ENCODE measurements at places on chromosomes 12 and 14. TPM values are rescaled to one million over a fixed set of nuclear protein-coding genes. Genes with fewer than 3 reads are reported as not detected.
A peak's percentile ranks its signal among the peaks of the same experiment; 100 is the strongest.

GRCh38 chr14:50967790-50968189 lies 23.5 kb upstream of the PYGL start:
- DNase-seq = no peak

DNA sequence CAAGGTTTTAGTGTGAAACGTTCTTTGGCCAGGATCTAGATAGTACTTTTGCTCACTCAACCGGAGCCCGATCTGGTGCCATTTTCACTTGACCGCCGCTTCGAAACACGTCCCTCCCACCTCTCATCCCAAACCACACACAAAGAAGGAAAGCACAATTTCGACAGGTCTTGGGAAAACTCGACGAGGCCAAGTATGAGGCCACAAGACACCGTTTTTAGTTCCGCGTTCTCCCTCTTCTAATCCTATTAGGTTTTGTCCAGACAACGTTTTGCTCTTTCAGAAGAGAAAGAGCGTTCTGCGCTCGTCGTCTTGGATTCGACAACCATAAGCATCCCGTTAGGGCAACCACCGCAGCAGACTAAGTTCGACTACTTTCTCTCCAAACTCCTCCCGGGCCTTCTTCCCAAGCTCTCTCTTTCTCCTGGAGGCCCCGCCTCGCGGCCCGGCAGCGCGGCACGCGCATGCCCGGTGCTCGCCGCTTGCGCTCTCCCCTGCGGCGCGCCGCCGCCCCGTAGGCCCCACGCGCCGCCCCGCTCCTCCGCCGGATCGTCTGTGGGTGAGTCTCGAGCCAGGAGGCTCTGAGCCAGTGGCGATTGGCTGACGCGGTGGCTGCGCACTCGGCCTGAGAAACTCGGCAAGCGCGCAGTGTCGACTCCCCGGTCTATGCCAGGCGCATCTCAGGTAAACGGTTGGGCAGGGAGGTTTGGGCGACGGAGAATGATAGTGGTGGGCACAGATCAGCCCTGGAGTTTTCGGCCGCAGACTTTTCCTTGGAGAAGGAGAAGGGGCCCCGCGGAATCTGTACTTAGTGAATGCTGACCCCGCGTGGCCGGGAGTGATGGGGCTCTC lies at the start of gene MIPOL1:
TSS of gene MIPOL1 (plus strand) at position 517 of the 852 bp plus-strand sequence. CDS start 49,952 bp downstream, outside the sequence.
- peak; percentile 81 for DNase-seq

DNA sequence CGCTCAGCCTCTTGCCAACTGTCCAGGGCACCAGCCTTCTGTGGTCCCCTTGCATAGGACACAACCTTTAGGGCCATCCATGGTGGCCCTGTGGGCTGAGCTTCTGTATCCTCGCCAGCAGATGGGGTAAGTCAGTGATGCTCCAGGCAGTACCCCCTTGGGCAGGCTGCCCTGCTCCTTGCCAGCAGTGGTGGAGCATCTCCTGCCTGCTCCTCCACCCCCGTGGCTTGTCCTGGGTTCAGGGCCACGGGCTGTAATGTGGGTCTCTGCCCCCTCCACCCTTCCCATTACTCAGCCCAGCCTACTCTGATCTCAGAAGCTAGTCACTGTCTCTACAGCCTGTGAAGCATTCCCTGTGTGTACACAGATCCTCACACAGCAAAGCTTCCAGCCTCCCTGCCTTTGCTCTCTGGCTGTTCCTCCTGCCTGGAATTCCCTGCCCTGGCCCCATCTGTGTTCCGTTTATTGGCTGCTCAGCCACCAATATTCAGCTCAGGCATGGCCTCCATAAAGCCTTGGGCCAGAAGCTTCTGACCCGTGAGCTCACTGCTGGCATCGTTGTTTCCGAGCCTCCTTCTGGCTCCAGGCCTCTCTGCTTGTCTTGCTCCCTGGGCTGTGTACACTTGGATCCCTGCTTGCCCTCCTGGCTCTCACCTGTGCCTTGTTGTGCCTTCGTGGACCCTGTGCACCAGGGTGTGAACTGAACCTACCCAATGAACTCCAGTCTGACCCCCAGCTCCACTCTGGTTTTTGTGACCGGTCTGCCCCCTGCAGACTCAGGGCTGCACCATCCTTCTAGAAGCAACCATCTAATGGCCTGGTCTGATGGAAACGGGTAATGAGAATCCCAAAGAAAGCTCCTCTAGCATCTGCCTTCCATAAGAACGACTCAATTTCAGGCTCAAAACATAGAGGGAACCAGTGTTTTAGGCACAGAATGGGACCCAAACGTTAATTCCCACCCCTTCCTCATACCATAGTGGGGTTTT lies 177.0 kb upstream of the PRMT8 start:
- DNase-seq = no peak

DNA sequence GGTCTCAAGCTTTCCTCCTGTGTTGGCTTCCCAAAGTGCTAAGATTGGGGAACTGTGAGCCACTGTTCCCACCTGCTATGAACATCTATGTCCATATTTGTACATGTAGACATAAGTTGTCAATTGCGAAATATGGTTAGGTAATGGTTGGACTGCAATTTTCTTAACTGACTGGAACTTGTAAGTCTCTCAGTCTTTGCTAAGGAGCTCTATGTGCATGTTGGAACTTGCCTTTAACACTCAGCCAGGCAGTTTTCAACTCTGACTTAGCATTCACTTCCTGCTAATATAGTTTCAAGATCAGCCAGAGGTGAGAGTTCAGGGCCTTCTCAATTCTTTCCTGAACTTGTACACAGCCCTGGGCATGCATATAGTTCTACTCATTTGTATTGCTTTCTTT lies 44.5 kb upstream of the EEA1 start:
- no peak for DNase-seq

GRCh38 chr12:26195250-26195640 lies at the start of gene SSPN:
SSPN (plus strand) TSS chr12:26195573; CDS start chr12:26195673, 100 bp downstream.
- peak; percentile 82 for DNase-seq

- DNase-seq = no peak
Measured at GRCh38 chr12:11795913-11796459, 146.5 kb downstream of the ETV6 start.

LTA4H gene
- total RNA-seq = 64.0 TPM

- DNase-seq = no peak
Measured at GRCh38 chr14:87756661-87757060, 236.3 kb downstream of the GALC start.

DNA sequence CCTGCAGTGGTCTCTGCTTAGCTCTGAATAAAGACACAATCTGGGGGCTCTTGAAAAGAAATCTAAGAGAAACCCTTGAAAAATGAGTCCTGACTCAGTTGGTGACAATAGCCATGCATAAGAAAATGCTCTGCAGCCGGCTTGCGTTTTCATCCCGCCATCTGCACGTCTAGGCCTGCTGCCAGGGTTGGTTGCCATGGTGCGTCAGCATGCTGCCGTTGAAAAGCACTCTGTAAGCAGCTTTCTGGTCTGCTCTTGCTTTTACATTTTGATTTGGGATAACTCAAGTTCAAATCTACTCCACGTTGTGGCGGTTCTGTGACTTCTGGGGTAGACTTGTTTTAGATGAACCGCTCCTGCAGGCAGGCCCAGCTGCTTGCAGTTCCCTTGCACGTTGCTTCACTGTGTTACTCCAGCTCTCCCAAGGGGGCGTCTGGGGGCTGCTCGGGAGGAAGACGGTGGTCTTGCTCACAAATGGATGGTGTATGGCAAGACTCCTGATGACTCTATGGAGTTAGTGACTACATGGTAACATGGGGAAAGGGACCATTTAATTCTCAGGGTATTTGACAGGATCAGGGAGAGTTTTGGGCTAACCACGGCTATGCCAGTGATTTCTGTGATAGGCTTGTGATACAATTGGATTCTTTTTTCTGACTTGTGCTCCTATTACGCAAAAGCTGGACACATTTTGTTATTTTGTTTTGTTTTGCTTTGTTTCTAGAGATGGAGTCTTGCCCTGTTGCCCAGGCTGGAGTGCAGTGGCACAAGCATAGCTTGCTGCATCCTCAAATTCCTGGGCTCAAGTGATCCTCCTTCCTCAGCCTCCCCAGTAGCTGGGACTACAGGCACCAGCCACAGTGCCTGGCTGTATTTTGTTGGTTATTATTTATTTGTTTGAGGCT lies 15.8 kb downstream of the WNT5B start:
- peak; percentile 68 for DNase-seq

- no peak for DNase-seq
Measured at GRCh38 chr12:22799503-22799902, 174.5 kb downstream of the ETNK1 start.

DNA sequence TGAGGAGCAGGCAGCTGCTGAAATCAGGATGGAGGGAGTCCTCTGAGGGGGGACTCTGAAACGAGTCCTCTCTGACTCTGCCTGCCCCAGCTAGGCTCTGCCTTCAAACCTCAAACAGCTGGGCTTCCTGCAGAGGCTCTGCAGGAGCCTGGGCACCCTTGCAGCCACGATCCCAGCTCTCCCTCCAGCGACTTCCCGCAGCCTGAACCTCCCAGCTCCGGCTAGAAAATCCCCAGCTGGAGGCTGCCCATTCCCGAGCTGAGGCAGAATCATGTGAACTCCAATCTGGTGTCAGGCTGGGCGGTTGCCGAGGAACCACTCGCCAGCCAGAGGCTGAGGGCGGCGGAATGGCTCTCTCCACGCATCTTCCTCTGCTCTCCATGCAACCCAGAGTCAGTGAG lies at the start of gene GPR68:
TSS of gene GPR68 (minus strand) at position 204 of the 401 bp plus-strand sequence. CDS start 9,654 bp downstream, outside the sequence.
- no peak for DNase-seq

DNA sequence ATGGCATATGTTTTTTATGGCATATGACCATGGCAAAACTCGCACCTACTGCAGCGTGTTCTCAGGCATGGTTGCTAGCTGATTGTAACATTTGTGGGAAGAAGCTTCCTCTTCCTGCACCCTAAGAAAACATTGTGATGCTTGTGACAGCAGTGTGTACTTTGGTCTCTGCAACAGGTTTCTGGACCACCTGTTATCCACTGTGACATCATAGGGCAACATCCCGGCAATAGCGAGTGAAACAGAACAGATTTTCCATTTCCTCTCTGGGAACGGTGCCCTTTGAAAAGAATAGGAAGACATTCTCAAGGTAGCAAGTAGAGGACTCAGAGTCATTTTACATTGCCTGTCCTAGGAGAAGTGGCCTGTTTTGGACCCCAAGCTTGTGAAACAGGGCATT lies 135.4 kb upstream of the TRHDE start:
- DNase-seq = no peak

OAS2 gene
- 27.5 TPM for total RNA-seq

DNA sequence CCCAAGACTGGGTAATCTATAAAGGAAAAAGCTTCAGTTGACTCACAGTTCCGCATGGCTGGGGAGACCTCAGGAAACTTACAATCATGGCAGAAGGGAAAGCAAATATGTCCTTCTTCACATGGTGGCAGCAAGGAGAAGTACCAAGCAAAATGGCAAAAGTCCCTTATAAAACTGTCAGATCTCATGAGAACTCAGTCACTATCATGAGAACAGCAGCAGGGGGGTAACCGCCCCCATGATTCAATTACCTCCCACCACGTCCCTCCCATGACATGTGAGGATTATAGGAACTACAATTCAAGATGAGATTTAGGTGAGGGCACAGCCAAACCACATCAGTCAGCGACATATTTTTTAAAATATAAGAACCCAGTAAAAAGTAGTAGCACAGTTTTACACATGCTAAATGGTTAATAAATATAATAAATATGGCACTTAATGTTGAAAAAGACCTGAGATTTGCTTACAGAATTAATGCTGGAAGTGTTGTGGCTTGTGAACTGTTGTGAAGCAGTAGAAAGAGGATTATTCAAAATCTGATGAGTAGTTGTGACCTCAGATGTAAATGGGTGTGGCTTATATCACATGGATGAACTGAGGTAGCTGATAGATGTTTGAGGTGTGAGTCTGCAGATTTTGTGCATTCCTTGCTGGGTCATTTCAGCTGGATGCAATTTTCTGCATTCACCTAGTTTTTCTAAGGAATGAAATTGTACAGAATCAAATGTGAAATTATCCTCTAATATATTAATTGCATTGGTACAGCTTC lies 46.9 kb upstream of the CHPT1 start:
- no peak for DNase-seq

DNA sequence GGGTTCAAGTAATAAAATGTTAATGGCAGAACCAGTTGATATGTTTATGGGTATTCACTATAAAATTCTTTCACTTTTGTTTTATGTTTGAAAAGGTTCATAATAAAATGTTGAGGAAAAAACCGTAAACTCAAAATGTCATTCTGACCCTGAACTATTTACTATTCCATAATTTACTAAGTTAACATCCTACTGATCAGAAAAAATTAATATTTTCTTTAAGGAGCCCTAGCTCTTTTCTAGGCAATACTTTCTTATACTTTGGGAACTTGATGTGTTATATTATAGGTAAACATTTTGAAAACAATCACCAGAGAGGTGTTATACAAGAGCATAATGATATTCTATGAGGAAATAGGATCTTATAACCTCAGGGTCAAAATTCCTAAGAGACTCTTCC lies 334.6 kb downstream of the ZFP36L1 start:
- DNase-seq = no peak

- DNase-seq = peak; percentile 59
Measured at GRCh38 chr14:102323102-102323501, 3.6 kb downstream of the ZNF839 start.

GRCh38 chr12:46534327-46534840 lies 161.8 kb upstream of the SLC38A2 start:
- DNase-seq = no peak

EFS gene
- total RNA-seq = 25.7 TPM

ADGRD1 gene
- total RNA-seq = 80.2 TPM

- DNase-seq = no peak
Measured at GRCh38 chr14:58415636-58416547, 11.4 kb downstream of the TIMM9 start.

ACOT6 gene
- not detected for total RNA-seq

- peak; percentile 92 for DNase-seq
Measured at GRCh38 chr12:7970475-7971252, 34.7 kb upstream of the SLC2A3 start.

DNA sequence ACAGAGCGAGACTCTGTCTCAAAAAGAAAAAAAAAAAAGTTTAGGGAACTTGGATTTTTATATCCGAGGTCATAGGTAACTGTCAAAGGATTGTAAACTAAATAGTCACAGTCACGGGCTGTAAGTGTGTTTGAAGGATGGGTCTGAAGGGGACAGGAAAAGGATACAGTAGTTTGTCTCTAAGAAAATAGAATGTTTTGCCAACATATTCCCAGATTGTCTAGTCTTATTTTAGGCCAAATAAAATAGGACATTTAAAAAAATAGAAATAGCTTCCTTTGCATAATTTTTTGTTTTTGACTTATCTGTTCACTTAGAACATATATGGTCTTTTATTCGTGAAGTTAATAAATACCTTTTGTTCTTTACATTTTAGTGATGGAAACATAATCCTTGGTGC lies 24.2 kb upstream of the REP15 start:
- DNase-seq = no peak

GRCh38 chr12:114885501-114885900 lies 201.5 kb upstream of the TBX3 start:
- no peak for DNase-seq

GRCh38 chr14:22084393-22085281 lies 411.0 kb upstream of the OR4E1 start:
- no peak for DNase-seq
